ENCODE measurements at places on chromosomes 3 and 15.

- no peak for DNase-seq
These were observed 31.9 kb upstream of the CFAP161 start for GRCh38 chr15:81101894-81102815.

GRCh38 chr3:32619395-32619794 is 48.7 kb upstream of the DYNC1LI1 start:
- no peak for DNase-seq

- DNase-seq: peak; percentile 32
These were observed 5.5 kb downstream of the FGF7 start for GRCh38 chr15:49428409-49429095.

- peak; percentile 39 for DNase-seq
These were observed 182.2 kb downstream of the ABHD5 start for GRCh38 chr3:43872901-43873300.

- DNase-seq: no peak
These were observed 13.9 kb downstream of the PRR23E start for GRCh38 chr3:127206611-127207516.

DNA sequence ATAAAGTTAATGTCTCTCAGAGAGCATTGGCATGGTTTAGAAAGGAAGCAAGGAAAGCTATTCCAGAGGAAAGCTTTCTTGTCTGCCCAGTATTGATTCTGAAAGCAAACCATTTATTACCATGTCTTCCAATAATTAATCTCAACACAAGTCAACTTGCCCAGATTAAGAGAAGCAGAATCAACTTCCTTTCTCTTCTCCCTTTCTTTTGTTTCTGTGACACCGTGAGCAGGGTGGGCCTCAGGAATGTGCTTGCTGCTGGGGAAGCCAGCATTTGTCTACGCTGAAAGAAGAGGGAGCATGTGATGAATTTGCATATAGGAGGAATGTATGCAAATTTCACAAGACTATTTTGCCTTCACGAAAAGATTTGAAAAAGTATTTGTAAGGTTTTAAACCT is 368.6 kb upstream of the ROPN1 start:
- DNase-seq: no peak

DNA sequence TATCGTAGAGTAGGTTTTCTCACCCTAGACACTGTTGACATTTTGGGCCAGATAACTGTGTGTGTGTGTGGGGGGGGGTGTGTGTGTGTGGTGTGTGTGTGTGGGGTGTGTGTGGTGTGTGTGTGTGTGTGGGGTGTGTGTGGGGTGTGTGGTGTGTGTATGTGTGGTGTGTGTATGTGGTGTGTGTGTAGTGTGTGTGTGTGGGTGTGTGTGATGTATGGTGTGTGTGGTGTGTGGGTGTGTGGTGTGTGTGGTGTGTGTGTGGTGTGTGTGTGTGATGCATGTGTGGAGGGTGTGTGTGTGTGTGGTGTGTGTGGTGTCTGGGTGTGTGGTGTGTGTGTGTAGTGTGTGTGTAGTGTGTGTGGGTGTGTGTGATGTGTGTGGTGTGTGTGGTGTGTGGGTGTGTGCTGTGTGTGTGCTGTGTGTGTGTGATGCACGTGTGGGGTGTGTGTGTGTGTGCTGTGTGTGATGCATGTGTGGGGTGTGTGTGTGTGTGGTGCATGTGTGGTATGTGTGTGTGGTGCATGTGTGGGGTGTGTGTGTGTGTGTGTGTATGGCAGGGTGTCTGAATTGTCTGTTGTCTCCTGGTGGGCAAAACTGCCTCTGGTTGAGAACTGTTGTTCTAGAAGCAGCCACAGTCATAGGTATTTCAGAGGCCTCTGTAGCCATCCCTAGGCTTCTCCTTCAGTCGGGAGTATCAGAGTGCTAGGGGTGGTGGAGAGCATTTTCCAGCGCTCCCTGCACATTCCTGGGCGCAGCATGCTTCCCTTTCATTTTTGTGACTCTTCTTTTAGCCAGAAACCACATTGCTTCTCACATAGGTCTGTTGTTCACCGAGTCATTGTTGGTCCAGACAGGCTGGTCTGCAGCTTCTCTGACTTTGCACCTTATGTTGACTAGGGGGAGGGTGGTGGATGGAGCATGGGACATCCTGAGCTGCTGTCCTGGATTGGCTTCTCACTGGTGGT is 84.4 kb downstream of the THSD4 start:
- no peak for DNase-seq

DNA sequence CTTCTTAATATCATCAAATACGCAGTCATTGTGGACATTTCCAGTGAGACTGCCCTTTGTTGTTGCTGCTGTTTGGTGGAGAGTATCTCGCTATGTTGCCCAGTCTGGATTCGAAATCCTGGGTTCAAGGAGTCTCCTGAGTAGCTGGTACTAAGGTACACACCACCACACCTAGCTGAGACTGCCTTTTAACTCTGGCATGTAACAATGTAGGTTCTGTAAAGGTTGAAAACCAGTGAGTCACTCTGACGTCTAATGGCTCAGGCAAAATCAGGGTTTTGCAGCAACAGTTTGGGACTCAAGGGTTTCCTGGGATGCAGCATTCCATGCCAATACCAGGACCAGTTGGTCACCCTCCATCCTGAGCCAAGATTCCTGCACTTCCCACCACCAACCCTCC is 52.2 kb downstream of the AQP9 start:
- peak; percentile 26 for DNase-seq

GRCh38 chr3:152403632-152404066 is 134.9 kb downstream of the MBNL1 start:
- no peak for DNase-seq

DNA sequence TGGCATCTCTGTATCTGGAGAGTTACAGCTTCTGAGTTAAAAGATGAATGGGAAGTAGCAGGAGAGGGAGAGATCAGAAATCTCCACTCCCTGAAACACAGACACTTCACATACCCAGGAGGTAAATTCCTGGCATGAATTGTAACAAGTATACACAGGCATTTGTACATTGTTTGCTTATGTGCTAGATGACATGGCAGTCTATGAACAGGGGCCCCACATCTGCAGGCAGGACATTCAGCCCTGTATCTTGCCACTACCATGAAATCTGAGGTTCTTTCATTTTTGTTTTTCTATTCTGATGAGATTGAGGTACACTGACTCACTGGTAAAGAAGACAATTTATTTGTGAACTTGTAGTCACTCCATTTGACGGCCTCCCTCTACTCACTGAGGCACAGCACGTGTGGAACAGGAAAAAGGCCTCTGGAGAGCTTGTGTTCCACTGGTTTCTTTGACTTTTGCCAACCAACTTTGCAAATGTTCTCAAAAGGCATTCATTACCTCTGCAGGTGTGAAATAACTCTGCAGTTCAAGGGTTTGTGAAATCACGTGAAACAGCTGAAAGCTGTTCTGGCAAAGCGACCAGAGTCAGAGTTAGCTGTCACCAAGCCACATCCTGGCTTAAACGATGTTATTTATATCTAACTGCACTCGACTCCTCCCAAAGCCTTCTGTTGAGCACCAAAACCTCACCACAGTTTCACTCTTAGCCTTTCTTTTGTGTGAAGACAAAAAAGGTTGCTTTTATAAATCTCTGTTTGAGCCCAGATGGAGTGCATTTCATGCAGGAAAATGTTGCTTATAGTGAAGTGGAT is 401.3 kb upstream of the CFAP20DC start:
- DNase-seq: peak; percentile 32
